Stimulated activated CD4-positive, alpha-beta T cell treated with anti-CD3 and anti-CD28 coated beads, Interleukin-1b, Interleukin-23, amount 100 ng/mL, for 4 hours (primary cell): ENCODE measurements at places on chromosomes 12 and 14.
A peak's percentile ranks its signal among the peaks of the same experiment; 100 is the strongest.

DNA sequence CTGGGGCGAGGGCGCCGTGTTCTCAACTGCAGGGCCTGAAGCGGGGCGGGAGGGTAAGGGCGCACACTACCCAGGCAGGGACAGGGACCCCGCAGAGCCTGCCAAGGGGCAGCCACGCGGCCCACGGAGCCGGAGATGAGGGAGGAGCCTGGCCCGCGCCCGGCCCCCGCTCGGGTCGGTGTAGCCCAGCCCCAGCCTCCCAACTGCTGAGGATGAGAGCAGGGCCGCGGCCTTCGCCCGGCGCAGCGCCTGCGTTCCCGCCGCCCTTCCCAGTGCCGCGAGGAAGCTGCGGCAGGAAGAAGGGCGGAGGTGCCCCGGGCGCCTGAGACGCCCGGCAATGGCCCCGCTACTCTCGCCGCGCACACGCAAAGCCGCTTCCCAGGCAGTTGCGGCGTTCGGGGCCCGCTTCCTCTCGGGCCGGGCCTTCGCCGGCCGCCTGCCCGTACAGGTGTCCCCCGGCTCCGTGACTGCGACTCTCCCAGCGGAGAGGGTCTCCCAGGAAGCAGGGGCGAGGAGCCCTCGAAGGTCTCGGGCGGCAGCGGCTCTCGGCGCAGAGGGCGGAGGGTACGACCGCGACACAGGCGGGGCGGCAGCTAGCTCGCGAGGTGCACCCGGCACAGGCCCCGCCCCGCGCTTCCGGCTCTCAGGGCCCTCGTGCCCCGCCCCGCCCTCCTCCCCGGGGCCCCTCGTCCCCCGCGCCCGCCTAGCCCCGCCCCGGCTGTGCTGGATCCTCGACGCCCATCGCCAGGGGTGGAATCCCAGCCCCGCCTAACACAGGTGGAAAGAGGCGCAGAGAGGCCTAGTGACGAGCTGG, 24.8 kb upstream of the YY1 start:
- peak; percentile 90 for DNase-seq

DNA sequence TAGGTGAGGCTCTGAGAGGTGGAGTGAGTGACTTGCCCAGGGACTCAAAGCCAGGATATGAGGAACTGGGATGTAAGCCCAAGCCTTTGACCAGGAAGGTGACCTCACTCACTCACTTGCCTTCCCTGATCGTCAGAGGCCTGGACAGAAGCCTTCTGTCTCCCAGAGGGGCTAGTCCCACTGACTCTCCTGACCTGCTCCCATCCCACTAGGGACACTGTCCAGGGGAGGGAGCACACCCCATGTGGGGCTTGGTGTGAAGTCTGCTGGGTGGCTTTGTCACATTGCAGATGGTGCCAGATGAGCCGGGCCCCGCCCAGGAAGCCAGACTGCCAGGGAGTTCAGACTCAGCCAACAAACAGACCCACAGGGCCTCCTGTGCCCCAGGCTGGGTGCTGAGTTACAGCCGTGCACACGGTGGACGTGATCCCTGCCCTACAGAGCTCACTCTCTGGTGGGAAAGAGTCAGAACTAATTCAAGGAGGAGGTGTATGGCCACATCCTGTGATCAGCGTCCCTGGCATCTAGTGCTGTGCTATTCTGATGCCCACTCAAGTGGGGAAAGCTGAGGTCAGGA, 28.3 kb downstream of the MMAB start:
- no peak for DNase-seq

DNA sequence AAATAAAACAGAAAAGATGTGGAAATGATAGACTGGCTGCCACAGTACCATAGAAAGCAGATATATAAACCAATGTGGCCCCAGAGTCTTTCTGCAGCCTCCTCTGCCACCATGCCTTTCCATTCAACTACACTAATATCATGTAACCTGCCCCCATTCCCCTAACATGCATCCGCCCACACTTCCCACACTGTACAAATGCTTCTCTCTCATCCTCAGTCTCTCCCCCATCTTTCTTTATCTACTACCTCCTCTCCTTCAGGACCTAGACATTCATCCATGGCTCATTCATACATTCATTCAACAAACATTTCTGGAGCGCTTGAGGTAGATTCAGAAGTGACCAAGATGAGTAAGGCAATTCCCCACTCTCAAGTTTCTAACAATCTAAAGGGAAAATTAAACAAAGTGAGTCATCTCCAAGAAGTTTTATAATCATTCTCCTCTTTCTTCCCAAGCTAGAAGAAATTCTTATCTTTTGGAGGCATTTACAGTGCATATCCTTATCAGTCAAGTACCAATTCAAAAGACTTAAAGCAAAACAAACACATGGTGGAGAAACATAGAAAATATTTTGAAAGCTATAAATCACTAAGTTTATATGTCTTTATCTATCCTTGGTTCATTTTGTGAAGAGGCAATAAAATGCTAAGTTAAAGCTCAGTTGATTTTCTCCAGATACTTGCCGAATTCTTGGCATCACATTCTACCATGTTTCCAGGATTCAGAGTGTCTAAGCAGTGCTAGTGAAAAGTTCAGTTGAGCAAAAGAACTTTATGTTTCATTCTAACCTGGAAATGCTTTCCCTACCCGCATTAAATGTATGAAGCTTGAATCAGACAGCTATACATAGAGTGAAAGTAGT, 70.5 kb upstream of the FRMD6 start:
- DNase-seq, result no peak

DNA sequence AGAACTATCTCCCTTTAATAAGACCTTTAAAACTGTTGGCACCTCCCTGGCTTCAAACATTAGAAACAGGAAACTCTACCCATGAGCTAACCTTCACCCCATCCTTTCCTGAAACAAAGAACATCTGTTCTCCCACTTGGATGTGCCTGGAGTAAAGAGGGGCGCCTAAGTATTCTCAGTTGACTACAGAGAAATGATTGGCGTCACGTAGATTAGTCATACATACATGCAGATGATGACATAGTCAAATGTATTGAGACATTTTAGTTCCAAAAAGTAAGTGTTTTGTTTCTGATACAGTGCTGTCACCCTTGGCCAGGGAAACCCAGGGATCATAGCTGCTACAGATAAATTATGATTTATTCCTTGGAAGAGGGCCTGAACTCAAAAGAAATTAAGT, 260.0 kb upstream of the PLEKHG7 start:
- no peak for DNase-seq

DNA sequence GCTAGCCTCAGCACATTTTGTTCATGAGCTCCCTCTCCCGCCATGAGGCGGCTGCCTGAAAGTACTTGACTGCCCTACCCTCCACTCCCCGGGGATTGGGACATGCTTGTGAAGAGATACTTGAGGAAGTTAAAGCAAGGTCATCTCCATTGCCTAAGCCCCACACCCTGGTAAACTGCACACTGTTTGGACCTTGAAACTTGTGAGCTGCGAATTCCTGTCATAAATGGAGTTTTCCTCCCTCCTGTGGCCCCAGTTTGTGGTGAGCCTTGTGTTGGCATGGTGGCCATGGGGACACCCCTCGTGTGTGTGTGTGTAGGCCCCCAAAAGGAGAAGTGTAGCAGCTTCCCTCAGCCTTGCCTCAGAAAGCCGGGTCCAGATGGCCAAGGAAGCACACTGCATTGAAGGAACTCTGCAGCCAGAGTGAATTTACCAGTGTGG, 395.5 kb downstream of the ZFP36L1 start:
- no peak for DNase-seq

DNA sequence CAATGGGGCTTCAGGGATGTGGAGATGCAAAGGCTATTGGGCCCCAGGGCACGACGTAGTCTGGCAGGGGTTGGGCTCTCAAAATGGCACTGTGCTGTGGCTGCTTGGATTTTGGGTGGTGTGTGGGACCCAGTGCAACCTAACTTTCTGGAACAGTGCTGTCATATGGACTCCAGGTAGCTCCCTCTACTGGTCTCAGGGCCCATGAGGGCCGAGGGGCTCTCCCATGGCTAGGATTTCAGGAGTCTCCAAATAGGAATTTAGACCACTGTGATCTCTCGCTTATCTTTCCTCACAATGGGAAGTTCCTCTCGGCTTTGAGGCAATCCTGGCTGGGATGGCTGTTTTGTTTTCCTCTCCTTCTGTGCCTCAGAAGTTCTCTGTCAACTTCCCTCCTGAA, 68.2 kb upstream of the MUCL1 start:
- DNase-seq, result no peak

DNA sequence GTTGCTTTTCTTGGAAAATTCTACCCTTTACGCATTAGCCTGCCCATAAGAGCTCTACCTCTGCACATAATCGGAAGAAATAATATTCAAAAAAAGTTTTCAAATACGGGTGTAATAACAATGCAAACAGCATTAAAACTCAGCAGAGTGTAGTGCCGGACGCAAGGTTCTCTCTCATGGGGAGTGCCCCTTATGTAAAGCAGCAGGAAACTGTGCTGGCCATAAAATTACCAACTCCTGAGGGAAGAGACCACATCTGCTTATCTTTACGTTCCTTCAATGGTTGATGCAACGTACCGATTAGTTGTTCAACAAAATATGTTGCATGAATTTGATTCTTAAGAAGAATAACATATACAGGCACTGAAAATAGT, 118.7 kb upstream of the TMCC3 start:
- DNase-seq, result no peak

GRCh38 chr12:107761502-107761904, 566 bp upstream of the PRDM4 start:
- no peak for DNase-seq

DNA sequence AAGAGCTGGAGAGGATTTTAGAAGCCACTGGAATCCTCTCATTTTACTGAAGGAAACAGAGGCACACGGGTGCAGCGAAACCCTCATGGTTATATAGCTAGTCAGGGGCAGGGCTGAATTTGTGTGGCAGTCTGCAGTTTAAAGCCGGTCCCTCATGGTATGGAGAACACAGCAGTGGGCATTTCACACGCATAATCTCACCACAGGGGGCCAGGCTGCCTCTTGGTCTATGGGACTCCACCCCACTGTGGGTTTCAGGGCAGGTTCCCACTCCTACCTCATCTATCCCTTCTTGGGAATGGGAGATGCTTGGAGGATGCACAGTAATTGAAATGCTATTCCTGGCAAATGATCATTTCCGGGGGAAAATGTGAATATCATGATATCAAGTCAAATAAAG, 400.6 kb downstream of the RGS6 start:
- no peak for DNase-seq

DNA sequence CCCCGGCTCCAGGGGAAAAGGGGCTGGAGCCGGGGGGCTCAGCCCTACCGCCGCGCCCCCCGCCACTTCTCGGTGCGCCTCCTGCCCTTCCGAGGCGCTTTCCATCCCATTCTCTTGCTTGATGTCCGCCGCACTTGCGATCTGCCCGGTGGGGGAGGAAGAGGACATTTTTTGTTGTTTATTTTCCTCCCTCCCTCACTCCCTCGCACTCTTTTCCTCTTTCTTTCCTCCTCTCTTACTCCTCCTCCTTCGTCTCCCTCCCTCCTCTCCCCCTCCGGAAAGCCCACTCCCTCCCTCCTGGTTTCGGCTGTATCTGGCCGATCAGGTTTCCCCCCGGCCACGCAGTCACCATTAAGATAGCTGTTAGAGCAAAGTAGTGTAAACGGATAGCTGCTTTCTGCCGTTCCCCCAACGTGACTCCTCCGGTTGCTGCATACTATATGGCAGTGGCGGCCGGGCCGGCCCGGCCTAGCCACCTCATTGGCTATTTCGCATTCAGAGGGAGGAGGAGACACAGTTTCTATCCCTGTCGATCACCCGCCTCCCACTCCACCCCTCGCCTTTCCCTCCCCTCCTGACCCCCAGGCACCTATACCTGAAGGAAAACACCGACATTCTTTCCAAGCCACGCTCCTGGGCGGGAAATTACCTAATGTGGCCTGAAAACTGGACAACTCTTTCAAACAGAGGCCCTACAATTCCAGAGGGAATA, at the start of gene SIX4:
Gene SIX4, minus strand, starts transcription at position 445 of the 712 bp plus-strand sequence. Its CDS starts 277 bp downstream, at position 168.
- DNase-seq, result no peak

DNA sequence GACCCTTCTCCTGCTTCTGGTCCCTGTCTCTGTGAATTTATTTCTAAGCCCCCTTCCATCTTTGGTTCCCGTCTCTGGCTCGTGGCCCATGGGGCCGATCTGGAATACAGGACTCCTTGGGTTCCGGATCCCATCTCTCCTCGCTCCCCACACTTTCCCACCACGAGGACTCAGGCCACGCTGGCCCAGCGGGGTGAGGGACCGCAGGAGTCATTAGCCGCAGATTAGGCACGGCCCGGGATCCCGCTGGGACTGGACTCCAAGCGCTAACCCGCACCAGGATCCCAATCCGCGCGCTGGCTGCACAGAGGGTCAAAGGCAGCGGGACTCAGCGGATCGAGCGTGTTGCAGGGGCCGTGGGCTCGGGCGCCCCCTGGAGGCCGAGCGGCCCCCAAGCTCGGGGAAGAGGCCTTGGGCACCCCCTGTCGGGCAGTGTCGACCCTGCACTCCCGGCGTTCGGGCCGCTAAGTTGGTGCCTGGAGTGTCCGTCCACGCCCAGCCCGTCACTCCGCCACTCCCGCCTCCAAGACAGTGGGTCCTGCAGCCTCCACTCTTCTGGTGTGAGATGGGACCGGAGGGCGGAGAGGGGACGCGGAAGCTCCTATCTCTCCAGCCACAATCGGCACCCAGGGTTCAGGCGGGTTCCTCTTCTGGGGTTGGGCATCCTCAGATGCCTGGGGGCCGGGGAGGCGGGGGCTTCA, 9.5 kb downstream of the SHMT2 start:
- DNase-seq, result peak; percentile 89

- DNase-seq, result peak; percentile 23
Measured at GRCh38 chr12:93571925-93572711, at the start of gene SOCS2. Gene SOCS2, plus strand, starts transcription at chr12:93572675. Its CDS starts 223 bp downstream, at chr12:93572898.

- no peak for DNase-seq
Measured at GRCh38 chr12:71392521-71393145, 47.0 kb upstream of the LGR5 start.

- no peak for DNase-seq
Measured at GRCh38 chr12:107859367-107859766, 84.9 kb downstream of the ASCL4 start.

GRCh38 chr12:26445909-26446308, 250.5 kb downstream of the SSPN start:
- no peak for DNase-seq

DNA sequence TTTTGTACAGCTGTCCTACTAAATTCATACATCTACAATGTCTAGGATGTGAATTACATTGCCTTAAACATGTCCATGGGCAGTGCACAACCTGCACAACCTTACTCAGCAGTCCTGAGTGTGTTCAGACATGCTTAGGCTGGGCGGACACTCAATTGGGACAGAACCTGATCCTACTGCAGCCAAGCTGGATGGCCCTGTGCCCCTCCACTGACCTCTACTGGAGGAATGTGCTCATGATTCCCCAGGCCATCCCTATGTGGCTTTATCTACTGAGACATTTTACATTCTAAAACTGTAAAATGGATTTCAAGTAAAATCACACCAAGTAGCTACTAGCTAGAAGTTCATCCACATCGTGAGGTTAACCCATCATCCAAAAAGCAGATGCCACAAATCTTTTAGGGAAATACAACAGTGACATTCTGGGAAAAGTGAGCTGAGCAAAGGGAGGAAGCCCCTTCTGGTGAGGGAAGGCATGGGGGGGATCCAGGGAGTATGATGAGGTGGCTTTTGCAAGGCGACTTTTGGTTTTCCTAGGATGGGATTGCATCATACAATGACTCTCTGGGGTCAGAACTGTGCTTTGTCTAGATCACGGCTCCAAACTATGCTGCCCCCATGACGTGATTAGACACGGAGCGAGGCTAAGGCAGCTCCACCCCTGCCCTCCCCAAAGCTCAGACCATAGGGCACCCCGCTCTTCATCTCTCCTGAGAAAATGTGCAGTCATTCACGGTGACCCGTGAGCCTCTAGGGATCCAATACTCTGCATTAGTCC, 911.7 kb upstream of the TMEM132C start:
- no peak for DNase-seq
